Dermis microvascular lymphatic vessel endothelial cell (primary cell): ENCODE measurements at places on chromosomes 6 and 20. TPM values are rescaled to one million over a fixed set of nuclear protein-coding genes. Genes with fewer than 3 reads are reported as not detected.

Gene LPA
- not detected in 2 replicates for total RNA-seq

Gene PACRG
- under 0.01 TPM in 2 replicates for total RNA-seq

Gene LY6G6F
- total RNA-seq: not detected in 2 replicates

Gene MRAP2
- 4.6 and 4.9 TPM in 2 replicates for total RNA-seq

- DNase-seq: no peak
These were observed 15.8 kb downstream of the KLHL32 start for GRCh38 chr6:96940322-96940721.

DNA sequence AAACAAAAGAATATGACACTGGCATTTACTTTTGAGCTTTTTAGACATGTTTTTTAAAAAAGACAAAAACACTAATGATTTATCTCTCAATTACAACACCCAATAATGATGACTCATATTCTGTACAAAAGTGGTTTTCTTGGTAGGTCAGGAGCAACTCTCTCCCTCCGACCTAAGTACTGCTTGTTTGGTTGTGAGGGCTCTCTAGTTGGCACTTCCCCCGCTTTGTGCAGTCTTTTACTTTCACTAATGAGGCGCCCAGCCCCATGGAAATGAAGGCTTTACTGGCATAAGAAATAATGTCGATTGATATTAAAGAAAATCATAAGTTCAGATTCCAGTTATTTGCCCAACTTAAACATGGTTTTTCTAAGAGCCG is 1.3 kb downstream of the KPNA5 start:
- no peak for DNase-seq
